ENCODE measurements at places on chromosomes 1 and 21. TPM values are rescaled to one million over a fixed set of nuclear protein-coding genes. Genes with fewer than 3 reads are reported as not detected.

DNA sequence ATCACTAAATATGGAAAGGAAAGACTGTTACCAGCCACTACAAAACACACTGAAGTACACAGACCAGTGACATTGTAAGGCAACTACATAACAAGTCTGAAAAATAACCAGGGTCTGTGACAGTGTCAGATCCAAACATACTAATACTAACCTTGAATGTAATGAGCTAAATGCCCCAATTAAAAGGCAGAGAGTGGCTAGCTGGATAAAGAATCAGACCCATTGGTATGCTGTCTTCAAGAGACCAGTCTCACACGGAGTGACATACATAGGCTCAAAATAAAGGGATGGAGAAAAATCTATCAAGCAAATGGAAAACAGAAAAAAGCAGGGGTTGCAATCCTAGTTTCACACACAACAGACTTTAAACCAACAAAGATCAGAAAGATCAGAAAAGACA is 100.1 kb downstream of the MAGI3 start:
- no peak for DNase-seq

GRCh38 chr1:172843444-172843843 is 184.5 kb downstream of the FASLG start:
- DNase-seq = no peak

DNA sequence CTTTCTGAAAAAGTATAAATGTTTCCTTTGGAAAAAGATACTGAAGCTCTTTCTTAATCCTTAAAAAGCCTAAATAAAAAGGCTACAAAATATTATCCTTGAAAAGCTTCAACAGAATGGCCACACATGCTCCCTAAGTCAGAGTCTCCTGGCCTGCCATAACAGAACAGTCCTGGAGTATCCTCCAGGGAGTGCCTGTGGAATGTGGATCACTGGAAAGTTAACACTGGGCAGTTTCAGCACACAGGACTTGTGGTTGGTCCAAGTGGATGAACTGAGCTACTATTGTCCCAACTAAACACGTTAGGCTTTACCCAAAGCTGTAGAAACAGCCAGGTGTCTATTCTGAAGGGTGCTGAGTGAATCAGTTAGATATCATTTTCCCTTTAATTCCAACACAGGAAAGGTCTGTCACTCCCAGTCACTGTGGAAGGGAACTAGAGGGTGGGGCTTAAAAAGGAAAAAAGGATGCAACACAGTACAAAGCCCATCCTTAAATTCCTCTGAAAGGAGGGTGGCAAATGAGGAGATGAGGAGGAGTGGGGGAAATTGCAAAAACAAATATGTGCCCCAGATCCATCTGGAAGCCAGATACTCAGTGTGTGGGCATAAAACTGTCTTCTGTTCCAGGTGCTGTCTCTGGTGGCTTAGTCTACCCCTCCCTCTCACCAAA is 196.3 kb upstream of the SPAG17 start:
- no peak for DNase-seq

GRCh38 chr1:116006486-116006964 is 30.2 kb downstream of the SLC22A15 start:
- DNase-seq = no peak

DNA sequence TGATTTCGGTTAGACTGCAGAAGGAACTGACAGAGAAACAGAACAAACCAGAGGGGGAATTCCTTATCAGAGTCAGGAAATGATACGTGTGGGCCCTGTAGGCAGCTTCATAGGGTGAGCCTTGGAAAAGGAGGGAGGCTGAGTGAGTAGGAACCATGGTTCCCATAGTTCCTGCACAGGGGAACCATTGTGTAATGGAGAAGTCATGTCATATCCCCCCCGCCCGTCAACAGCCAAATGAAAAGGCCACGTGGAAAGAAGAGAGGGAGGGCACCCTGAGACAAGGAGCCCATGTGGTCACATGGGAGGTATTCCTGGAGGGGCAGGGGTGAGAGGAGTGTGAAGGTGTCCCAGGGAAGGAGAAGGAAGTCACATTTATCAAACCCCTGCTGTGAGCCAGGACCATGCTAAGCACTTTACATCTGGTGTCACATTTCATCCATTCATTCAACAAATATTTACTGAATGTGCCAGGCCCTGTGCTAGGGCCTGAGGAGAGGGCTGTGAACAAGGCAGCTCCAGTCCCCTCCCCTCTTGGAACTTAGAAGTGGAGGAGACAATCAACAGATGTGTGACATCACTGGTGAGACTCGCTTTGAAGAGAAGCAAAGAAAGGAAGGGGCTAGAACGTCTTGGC is 15.7 kb upstream of the FGR start:
- no peak for DNase-seq

DNA sequence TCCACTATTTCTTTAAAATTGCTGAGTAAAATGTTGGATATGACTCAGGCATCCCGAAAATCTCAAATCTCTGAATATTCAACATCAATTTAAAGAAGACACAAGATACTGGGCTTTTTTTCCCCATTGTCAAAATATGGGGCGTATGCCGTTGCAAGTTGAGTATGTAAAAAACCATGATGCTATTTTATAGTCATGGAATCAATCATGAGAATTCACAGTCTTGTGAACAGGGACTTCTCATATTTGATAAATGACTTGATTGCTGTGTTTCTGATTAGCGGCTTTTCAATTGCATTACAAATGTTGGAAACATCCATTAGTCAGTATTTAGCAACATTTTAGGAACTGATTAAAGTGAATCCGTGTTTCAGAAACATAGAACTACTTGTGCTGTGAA is 45.3 kb downstream of the SETD4 start:
- no peak for DNase-seq

DNA sequence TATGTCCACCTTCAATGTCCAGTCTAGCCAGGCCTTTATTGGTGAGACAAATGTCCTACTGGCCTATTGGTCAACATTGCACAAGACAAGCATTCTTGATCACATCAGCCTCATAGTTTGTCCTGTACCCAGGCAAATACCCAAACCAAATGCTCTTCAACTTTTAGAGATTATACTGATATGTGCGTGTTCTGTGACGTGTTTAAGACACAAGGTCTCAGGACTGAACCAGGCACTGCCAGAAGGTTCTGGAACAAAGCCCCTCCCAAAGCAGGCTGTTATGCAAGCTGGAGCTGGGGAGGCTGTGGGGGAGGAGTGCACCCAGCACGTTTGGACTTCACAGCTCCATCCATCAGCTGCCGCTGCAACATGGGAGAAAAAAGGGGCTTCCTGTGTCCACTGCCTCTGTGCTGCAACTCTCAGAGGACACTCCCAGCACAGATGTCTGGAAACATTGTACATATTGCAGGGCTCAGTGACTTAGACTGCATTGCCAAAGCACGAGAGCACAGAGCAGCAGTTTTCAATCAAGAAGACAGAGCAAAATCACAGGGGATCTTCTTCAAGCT is 45.9 kb downstream of the NID1 start:
- DNase-seq = no peak

- DNase-seq = no peak
These were observed 28.5 kb upstream of the CADM3 start for GRCh38 chr1:159142726-159143510.

DNA sequence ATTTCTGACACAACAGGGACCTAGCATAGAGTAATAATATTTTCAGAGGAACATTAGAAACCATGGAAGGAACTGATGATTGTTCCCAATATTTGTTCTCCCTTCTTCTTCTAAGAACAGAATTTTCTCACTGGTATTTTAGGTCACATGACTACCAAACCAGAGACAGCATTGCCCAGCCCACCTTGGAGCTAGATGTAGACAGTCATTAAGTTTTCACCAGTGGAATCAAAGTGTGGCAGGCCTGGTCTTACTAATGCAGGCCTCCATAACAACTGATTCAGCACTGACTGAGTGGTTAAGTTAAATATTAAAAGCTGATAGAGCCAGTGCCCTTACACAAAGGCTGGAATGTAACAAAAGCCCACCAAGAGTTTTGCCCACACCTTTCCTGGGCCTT is 244.4 kb downstream of the ZNF648 start:
- no peak for DNase-seq

DNA sequence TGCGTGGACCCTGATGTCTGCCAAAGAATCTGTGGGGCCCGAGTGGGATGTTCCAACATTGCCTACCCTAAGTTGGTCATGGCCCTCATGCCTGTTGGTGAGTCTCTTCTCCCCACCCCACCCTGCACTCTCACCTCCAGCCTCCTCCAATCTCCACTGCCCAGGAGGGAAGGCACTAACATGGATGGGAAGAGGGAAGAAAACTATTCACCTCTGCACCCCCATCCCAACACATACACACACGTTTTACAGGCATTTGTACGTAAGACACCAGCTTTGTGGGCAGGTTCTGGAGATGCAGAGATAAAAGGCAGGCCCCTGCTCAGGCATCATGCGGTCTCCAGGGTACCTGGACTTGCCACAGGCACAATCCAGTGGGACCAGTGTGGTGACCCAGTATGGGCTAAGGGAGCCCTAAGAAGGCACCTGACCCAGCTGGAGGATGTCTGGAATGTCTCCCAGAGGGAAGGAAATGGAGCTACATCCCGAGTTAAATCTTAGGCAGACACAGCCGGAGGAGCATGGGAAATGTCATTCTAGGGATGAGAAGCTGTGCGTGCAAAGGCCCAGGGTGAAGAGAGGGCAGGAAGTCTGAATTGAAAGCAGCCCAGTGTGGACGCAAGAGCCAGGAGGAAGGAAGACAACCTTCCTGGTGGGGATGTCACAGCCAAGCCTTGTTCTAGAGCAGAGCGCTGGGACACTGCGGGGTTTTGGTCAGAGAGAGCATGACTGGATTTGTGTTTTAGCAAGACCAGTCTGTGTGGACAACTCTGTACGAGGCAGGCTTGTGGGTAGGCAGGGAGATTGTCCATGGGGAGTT is 11.4 kb downstream of the SLC5A9 start:
- DNase-seq = no peak

DNA sequence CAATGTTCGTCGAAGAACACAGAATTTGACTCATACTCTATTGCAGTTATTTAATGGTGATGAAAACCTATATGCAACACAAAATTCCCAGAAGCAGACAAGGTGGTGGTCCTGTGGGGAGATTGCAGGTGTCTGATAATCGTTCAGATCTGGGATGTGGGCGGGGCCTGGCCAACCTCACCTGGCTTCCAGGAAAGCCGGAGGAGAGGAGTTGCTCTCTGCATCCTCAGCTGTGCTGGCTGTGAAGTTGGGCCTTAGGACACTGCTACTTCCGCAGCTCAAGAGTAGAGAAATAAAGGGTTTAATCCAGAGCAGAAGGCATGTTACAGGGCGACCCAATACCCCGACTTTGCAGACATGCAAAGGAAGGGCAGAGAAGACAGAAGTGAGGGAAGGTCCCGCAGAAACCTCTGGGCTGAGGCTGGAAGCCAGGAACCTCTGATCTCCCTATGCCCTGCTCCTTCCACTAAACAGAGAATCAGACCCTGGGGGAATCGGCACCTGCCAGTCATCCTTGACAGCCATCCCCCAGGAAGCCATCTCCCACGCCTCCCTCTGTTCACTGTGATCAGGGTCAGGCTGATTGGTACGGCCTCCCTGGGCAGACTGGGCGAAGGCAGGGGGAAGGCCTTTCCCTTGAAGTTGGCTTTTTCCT is 590.3 kb downstream of the AJAP1 start:
- DNase-seq = no peak

- no peak for DNase-seq
These were observed 141.7 kb downstream of the GALNT2 start for GRCh38 chr1:230208619-230209261.

DNA sequence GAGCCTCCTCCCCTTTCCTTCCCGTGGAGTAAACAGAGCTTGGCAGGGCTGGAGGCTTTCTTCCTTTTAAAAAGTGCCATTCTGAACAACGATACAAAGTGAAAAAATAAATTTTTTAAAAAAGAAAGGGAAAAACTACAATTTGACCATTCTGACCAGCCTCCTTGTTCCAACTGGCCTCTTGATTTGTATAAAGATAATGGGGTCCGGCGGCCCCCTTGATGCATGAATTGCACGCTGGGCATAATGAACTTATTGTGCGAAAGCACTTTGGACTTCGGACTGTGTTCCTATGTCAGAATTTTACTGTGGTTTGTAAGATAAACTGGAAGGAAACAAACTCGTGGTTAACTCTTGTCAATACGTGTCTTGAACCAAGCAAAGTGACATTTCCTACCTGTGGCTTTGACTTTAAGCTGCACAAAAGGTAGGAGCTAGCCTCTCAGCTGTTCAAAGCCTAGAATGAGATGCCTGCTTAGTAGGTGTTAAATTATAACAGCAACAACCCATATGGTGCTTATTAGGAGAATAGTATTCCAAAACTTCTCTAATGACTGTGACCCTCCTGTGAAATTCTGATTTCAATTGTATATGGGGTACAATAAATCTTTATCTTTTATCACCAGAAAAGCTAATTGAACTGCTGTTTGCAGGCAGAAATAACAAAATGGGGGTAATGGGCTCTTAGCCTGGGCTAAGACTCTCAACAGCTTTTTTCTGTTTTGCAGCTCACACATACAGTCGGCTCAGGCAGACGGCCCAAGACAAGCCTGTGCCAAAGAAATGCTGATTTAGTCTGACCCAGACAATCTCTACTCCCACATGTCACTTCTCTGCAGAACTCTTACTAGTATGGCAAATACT is 9.3 kb downstream of the IRF2BP2 start:
- no peak for DNase-seq

GRCh38 chr21:27646691-27647090 is 679.8 kb upstream of the ADAMTS5 start:
- no peak for DNase-seq

DNA sequence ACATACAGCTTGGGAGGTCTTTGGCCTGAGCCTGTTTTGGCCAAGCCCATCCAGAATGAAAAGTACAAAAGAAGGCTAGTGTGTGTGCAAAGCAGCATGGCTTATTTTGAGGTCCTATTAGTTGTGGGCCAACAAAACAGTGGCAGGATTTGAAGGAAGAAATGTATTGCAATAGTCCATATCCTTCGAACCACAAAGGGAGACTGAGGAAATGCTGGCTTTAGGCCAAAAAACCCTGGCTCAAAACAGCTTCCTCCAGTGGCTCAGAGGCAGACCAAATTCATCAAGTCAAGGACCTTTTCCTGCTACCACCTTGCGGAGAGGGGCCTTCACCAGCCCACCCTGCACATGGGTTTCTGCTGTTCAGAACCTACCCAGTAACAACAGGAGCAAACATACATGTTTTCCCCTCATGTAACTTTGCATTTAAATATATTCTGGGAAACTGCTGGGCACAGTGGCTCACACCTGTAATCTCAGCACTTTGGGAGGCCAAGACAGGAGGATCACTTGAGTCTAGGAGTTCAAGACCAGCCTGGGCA is 43.3 kb downstream of the VPS26C start:
- DNase-seq = no peak

GRCh38 chr1:3603571-3604467 is 7.5 kb downstream of the MEGF6 start:
- DNase-seq = no peak

- DNase-seq = no peak
These were observed 30.6 kb downstream of the RABIF start for GRCh38 chr1:202858331-202858730.

- DNase-seq = no peak
These were observed 49.8 kb downstream of the LDLRAD2 start for GRCh38 chr1:21861602-21862429.

The RPTN gene
- not detected for total RNA-seq

The AADACL3 gene
- not detected for total RNA-seq

The CXADR gene
- total RNA-seq = 0.63 TPM

The TNFSF4 gene
- 0.69 TPM for total RNA-seq

The TMEM61 gene
- total RNA-seq = not detected

The TMCO4 gene
- 26.6 TPM for total RNA-seq

The ZBTB21 gene
- total RNA-seq = 27.8 TPM

The ATP1B1 gene
- total RNA-seq = 60.6 TPM

The PDZK1 gene
- total RNA-seq = not detected

The CYP2J2 gene
- total RNA-seq = 2.3 TPM

Data from omental fat pad (tissue), 4 donors.